ENCODE measurements at places on chromosomes 6 and 20. TPM values are rescaled to one million over a fixed set of nuclear protein-coding genes. Genes with fewer than 3 reads are reported as not detected.

DSP gene
- 76.4 TPM for polyA plus RNA-seq

SLC24A3 gene
- polyA plus RNA-seq: not detected

OPRM1 gene
- not detected for polyA plus RNA-seq

SOX18 gene
- not detected for polyA plus RNA-seq

IYD gene
- not detected for polyA plus RNA-seq

PTCHD4 gene
- 1.2 TPM for polyA plus RNA-seq

COL19A1 gene
- polyA plus RNA-seq: not detected

PDYN gene
- polyA plus RNA-seq: not detected

DNA sequence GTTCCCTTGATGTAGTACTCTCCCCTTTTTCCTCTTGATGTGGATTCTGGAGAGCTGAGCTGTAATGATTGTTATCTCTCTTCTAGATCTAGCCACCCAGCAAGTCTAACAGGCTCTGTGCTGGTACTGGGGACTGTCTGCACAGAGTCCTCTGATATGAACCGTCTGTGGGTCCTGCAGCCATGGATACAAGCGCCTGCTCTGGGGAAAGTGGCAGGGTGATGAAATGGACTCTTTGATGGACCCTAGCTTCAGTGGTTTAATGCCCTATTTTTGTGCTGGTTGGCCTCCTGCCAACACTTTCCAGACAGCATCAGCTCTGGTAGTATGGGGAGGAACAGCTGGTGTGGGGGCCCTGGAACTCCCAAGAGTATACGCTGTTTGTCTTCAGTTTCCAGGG, 216.3 kb downstream of the ADGRG6 start:
- no peak for DNase-seq

GRCh38 chr6:158894193-158894592, 75.0 kb upstream of the EZR start:
- peak; percentile 71 for DNase-seq

- no peak for DNase-seq
Measured at GRCh38 chr6:52871621-52872020, 31.0 kb upstream of the GSTA5 start.

DNA sequence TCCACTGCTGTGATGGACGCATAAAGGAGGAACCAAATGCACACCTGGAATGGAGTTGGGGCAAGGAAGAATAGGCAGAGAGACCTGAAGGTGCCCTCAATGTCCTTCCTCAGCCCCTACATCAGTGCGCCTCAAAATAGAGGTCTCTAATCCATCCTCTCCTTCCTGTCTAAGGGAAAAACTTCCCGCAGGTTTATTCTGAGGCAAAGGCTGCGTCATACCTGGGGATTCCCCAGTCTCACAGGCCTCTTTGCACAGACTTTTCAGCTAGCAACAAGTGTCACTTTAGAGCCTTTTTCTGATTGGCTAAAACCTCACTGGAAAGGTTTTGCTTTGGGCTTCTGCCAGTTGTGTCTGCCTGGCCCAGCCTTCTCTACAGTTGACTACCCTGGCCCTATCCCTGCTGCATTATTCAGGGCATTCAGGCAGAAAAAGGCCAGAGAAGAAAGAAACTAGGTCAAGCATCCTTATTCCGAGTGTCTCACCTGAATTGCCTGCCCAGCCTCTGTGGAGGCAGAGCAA, 1.8 kb upstream of the HLA-DQB1 start:
- peak; percentile 24 for DNase-seq

- DNase-seq: peak; percentile 86
Measured at GRCh38 chr20:62120990-62121775, 1.1 kb upstream of the LSM14B start.

GRCh38 chr6:96604420-96604819, 41.5 kb downstream of the FHL5 start:
- no peak for DNase-seq

DNA sequence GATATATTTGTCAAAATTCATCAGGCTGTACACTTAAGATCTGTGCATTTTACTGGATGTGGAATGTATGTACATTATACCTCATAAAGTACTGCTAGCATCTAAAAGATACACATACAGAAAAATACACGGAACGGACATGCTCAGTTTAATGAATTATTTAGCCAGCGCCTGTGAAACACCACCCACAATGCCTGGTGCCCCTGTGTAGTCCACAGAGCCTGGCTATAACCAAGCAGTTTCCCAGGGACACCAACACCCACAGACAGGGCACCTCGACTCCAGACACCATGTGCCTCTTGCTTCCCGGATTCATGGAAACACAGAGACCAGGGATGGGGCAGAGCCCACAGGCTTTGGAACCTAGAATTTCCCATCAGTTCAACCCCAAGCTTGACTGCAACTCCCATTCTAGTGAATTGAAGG, 17.4 kb upstream of the ARMC12 start:
- no peak for DNase-seq

GRCh38 chr20:44683263-44684046, 31.7 kb upstream of the CCN5 start:
- peak; percentile 74 for DNase-seq
